ENCODE measurements at places on chromosomes 16 and 17. TPM values are rescaled to one million over a fixed set of nuclear protein-coding genes. Genes with fewer than 3 reads are reported as not detected.

CLEC3A gene
- total RNA-seq, result not detected

MYH10 gene
- 49.1 TPM for total RNA-seq

PIK3R6 gene
- not detected for total RNA-seq

SLC13A2 gene
- not detected for total RNA-seq

CDK5R1 gene
- total RNA-seq, result 0.75 TPM

- H3K27ac ChIP-seq, result no peak overlapping the region
- H3K4me1 ChIP-seq, result no peaks in the 10 kb centered on the region
- H3K4me3 ChIP-seq, result no peak overlapping the region
- DNase-seq, result no peak
Measured at GRCh38 chr17:6591599-6592158, 35.3 kb upstream of the PITPNM3 start.

GRCh38 chr17:77089124-77089490, 51.7 kb upstream of the SEC14L1 start:
- no peak for DNase-seq
- peak overlapping the region; percentile 80 for H3K4me3 ChIP-seq
- H3K27me3 ChIP-seq, result no peaks in the 10 kb centered on the region
- peak overlapping the region; percentile 84 for H3K27ac ChIP-seq
- H3K4me1 ChIP-seq, result no peaks in the 10 kb centered on the region
- peaks cover 31% of the 10 kb centered on the region for H3K36me3 ChIP-seq

DNA sequence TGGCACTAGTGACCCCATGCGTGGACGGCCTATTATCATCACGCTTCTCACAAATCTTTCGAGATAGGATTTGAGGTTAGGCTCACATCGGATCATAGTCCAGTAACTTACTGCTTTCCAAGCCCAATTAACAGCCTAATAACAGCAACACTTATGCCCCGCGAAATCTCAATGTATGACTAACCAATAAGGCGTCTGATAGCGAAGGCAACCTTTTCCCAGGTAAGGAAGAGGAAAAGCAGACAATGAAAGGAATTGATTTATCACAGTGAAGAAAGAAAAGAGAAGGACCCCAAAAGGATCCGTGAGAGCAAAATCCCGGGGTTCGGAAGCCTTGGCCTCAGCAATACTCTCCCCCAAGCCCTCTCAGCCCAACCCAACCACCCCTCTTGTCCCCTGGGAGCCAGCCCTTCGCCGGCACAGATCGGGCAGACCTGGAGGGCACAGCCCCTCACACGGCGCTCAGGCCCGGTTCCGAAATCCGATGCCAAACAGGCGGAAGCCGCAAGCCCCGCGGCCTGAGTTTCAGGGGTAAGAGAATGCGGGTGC, 534 bp downstream of the GPATCH8 start:
- no peaks in the 10 kb centered on the region for H3K27me3 ChIP-seq
- DNase-seq, result no peak
- H3K36me3 ChIP-seq, result no peaks in the 10 kb centered on the region
- no peaks in the 10 kb centered on the region for H3K4me1 ChIP-seq

- H3K4me1 ChIP-seq, result no peaks in the 10 kb centered on the region
- H3K4me3 ChIP-seq, result no peak overlapping the region
- no peak for DNase-seq
- no peaks in the 10 kb centered on the region for H3K36me3 ChIP-seq
- no peak overlapping the region for H3K27ac ChIP-seq
Measured at GRCh38 chr17:76153202-76153601, 12.2 kb upstream of the FOXJ1 start.

GRCh38 chr17:59829217-59830006, 63.3 kb downstream of the TUBD1 start:
- no peaks in the 10 kb centered on the region for H3K4me1 ChIP-seq
- H3K36me3 ChIP-seq, result no peaks in the 10 kb centered on the region
- peak overlapping the region; percentile 70 for H3K27ac ChIP-seq
- DNase-seq, result no peak

- no peaks in the 10 kb centered on the region for H3K27me3 ChIP-seq
- no peaks in the 10 kb centered on the region for H3K36me3 ChIP-seq
- no peak overlapping the region for H3K4me3 ChIP-seq
- no peak overlapping the region for H3K27ac ChIP-seq
- DNase-seq, result no peak
Measured at GRCh38 chr17:79005063-79005861, 4.3 kb downstream of the CANT1 start.

DNA sequence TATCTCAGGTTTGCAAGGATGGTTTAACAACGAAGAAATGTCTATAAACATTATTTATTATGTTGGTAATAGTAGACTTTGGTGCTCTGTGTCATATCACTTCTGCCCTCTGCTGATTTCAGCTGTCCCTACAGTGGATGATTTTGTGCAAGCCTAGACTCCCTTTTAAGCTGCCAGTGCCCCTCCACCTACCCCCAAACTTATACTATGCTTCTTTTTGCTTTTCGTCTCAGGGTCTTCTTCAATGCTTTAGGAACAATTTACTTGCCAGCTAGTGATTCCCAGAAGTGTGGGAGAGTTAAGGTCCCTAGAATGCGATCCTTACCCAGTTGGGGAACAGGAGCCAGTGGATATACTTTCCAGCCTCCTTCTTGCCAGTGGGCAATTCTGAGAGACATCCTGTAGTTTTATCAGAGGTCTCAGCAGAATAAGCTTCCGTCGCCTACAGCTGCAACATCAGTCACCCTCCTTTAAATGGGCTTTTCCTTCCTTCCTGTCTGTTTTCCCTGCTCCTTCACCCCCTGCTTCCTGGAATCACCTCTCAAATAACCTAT, 4.1 kb downstream of the ICAM2 start:
- no peak overlapping the region for H3K4me3 ChIP-seq
- peaks cover 15% of the 10 kb centered on the region for H3K4me1 ChIP-seq
- H3K36me3 ChIP-seq, result no peaks in the 10 kb centered on the region
- DNase-seq, result no peak
- peak overlapping the region; percentile 50 for H3K27ac ChIP-seq
- no peaks in the 10 kb centered on the region for H3K27me3 ChIP-seq

- no peaks in the 10 kb centered on the region for H3K27me3 ChIP-seq
- H3K27ac ChIP-seq, result peak overlapping the region; percentile 37
- DNase-seq, result no peak
- H3K4me3 ChIP-seq, result peak overlapping the region; percentile 57
- no peaks in the 10 kb centered on the region for H3K36me3 ChIP-seq
Measured at GRCh38 chr17:30831257-30831656, 509 bp upstream of the ATAD5 start.

DNA sequence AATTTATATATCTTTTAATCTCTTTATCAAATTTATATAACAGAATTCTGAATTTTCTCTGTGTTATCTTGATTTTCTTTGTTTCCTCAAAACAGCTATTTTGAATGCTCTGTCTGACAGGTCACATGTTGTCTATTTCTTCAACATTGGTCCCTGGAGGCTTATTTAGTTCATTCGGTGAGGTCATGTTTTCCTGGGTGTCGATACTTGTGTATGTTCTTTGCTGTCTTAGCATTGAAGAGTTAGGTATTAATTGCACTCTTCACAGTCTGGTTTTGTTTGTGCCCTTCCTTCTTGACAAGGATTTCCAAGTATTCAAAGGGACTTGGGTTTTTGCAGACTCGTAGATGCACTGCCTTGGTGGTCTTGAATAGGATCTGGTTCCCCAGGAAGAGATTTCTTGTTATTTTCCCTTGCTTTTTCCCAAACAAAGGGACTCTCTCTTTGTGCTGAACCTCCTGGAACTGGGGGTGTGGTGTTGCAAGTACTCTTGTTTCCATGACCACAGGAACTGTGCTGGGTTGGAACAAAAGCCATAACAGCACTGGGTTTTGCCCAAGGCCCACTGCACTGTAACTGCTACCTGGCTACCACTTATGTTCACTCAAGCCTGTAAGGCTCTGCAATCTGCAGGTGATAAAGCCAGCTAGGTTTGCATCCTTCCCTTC, 1483.0 kb downstream of the CDH8 start:
- no peak overlapping the region for H3K4me3 ChIP-seq
- no peaks in the 10 kb centered on the region for H3K4me1 ChIP-seq
- no peaks in the 10 kb centered on the region for H3K27me3 ChIP-seq
- H3K27ac ChIP-seq, result no peak overlapping the region
- DNase-seq, result no peak
- no peaks in the 10 kb centered on the region for H3K36me3 ChIP-seq

DNA sequence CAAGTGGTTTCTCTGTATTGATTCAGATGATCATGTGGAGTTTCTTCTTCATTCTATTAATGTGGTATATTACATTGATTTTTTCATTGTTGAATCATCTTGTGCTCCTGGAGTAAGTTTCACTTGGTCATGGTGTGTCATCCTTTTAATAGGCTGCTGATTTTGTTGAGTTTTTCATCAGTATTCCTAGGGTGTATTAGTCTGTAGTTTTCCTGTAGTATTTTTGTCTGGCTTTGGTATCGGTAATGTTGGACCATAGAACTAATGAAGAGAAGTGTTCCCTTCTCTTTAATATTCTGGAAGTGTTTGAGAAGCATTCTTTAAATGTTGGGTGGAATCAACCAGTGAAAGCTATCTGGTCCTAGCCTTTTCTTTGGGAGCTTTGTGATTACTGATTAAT, 99.0 kb downstream of the OMG start:
- no peaks in the 10 kb centered on the region for H3K36me3 ChIP-seq
- DNase-seq, result no peak
- H3K4me1 ChIP-seq, result no peaks in the 10 kb centered on the region
- no peak overlapping the region for H3K27ac ChIP-seq
- no peak overlapping the region for H3K4me3 ChIP-seq
- no peaks in the 10 kb centered on the region for H3K27me3 ChIP-seq

GRCh38 chr16:67531247-67531646, 2.6 kb downstream of the RIPOR1 start:
- H3K4me3 ChIP-seq, result no peak overlapping the region
- no peaks in the 10 kb centered on the region for H3K27me3 ChIP-seq
- DNase-seq, result no peak
- H3K27ac ChIP-seq, result peak overlapping the region; percentile 96
